ENCODE measurements at places on chromosomes 16 and 17. TPM values are rescaled to one million over a fixed set of nuclear protein-coding genes. Genes with fewer than 3 reads are reported as not detected.

NEURL4 gene
- 29.9 TPM for total RNA-seq

SEZ6L2 gene
- total RNA-seq: 1.2 TPM

MYH1 gene
- 0.16 TPM for total RNA-seq

- no peak for DNase-seq
Measured at GRCh38 chr16:23584186-23585076, 11.7 kb downstream of the NDUFAB1 start.

- peak; percentile 89 for DNase-seq
Measured at GRCh38 chr16:22206842-22207714, 1.0 kb downstream of the EEF2K start.

DNA sequence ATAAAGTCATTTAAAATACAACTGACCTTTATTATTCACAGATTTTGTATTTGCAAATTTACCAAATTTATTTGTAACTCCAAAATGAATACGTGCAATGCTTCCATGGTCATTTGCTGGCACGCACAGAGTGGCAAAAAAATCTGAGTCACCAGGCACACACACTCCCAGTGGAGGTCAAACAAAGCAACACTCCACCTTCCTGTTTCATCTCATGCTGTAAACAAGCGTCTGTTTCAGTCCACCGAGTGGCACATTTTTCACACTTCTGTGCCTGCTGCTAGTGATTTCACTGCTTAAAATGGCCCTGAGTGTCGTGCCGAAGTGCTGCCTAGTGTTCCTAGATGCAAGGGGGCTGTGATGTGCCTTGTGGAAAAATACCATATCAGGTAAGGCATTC lies 17.8 kb upstream of the ITGAE start:
- no peak for DNase-seq

GRCh38 chr17:81210868-81211267 lies 11.9 kb downstream of the CEP131 start:
- no peak for DNase-seq

GRCh38 chr16:6016530-6017184 lies 919.1 kb upstream of the EEF2KMT start:
- no peak for DNase-seq

DNA sequence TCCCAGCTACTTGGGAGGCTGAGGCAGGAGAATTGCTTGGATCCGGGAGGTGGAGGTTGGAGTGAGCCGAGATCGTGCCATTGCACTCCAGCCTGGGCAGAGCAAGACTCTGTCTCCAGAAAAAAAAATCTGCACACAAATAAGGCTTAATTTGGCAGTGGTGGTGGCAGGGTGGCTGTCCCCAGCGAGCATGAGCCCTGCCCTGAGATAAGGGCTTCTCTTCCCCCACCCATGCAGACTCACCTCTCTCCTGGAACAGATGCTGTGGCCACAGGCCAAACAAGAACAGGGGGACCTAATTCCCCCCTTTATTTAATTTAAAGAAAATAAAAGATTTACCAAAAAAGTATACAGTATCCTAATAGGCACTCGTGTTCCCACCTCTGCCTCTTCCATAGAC lies 157.2 kb downstream of the RAB11FIP4 start:
- DNase-seq: no peak

- no peak for DNase-seq
Measured at GRCh38 chr17:17264430-17264829, 16.6 kb downstream of the COPS3 start.

DNA sequence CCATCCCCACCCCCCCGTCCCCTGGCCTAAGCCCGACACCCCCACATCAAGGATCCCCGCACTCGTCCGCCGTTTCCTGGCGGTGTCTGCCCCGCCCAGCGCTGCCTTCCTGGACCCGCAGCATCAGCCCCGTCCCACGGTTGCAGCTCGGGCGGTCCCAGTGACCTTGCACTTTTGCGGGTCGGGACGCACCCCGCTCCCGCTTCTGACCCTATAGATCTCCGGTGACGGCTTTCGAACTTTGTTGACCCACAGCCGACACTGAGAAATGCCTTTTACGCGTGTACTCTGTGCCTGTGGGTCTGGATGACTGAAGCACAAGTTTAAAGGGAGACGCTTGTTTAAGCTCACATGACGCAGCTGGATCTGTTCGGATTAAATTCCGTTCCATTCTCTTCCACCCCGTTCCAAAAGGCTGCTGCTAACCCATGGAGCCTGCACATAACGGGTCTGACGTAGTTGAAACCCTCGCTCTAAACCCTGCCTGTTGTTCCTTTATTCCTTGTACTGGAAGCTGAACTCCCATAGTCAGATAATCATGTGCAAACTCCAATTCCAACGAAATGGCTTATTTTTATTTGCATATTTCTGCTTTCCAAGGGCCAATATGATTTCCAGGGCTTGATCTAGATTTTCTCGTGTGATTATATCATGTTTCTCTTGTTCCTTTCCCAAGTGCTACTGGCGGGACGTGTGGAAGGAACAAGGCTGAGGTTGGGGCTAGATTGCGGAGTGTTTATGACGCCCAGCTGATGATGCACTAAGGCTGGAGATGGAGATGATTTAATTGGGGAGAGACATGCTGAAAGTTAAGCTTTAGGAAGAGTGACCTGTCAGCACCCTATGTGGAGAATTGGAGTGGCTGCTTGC lies 834 bp downstream of the FLYWCH1 start:
- DNase-seq: no peak

DNA sequence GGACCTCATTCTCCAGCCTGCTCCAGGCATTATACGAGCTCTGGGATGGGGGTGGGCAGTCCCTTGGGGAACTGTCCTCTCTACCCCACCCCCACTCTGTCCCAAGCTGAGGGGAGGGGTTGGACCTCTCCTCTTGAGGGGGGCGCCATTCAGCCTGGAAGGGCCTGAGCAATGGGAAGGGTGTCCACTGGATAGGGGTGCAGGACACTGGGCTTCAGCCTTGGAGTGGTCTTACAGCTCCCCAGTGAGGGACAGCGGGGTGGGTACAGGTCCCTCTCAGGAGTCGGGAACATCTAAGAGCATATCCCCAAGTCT lies 9.5 kb upstream of the CBX8 start:
- no peak for DNase-seq
